ENCODE measurements at places on chromosomes 12 and 14.

DNA sequence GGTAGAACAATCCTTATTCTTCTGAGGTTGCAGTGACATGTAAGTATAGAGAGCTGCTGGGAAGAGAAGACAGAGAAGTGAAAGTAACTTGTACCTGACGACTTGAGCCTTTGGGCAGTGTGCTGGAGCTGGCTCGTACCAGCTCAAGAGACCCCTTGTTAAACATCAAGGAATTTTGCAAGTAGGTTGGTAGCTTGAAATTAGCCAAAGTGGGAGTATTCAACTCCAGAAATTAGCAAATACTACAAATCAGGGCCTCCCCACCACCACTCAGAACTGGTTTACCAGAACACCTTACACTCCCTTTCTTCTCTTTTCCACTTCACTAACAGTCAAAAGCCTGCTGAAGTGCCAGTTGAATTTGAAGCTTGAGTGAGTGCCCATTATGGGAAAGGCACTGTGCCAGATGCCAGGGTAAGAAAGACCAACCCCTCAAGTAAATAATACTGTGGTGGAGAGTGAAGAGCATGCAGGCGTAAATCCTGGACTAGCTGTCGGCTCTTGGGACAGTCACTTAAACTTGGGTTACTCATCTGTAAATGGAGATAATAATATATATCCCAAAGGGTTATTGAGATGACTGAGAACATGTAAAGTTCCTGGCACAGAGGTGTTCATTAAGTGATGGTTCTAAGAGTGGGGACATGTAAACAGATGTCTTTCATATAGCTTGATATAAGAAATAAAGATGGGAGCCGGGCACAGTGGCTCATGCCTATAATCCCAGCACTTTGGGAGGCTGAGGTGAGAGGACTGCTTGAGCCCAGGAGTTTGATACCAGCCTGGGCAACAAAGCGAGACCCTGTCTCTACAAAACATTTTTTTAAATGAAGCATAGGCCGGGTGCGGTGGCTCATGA lies 27.0 kb upstream of the EID3 start:
- no peak for DNase-seq

- no peak for DNase-seq
These were observed 230.8 kb upstream of the NAV3 start for GRCh38 chr12:77599782-77600467.

DNA sequence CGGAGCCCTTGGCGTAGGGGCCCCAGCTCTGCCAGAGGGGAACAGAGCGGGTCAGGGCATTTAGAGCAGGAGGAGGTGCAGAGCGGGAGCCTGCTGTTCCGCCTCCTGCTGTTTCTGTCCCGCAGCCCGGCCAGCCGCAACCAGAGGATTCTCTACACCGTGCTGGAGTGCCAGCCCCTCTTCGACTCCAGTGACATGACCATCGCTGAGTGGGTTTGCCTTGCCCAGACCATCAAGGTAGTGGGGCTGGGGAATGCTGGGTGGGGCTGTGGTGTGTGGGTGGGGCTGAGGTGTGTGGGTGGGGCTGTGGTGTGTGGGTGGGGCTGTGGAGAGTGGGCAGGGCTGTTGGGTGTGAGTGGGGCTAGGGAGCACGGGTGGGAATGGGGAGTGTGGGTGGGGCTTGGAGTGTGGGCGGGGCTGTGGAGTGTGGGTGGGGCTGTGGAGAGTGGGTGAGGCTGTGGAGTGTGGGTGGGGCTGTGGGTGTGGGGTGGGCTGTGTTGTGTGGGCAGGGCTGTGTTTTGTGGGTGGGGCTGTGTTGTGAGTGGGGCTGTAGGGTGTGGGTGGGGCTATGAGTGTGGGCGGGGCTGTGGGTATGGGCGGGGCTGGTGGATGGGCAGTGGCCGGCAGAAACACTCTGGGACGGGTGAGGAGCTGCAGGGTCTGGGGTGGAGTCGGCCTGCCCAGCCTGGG lies 8.0 kb downstream of the ASPG start:
- DNase-seq, result no peak

DNA sequence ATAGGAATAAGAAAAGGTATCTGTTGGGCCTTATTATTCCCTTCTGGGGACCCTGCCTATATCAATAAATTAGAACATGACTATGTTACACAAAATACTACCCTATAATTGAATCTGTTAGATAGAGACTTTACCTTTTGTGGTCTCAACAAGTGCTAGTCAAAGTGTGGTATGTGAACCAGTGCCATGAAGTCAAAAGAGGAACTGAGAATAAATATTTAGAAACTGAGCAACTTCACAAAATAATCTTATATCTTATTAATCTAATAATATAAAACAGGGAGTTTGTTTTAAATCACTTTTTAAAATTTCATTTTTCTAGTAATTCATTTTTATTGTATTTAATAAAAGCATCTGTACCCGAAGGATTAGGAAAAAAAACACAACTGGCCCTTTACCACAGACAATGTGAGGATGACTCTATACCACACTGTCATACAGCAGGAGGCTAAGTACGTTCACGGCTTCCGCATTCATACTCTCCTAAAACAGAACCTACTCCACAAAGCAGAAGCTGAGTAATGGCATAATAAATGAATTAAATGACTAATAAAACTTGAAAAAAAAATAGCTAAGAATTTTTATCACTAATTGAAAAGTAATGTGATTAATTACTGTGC lies 42.1 kb downstream of the SEC23A start:
- no peak for DNase-seq

- no peak for DNase-seq
These were observed 12.9 kb downstream of the NCOR2 start for GRCh38 chr12:124554429-124555029.

GRCh38 chr14:22448905-22449599 lies 140.0 kb downstream of the DAD1 start:
- DNase-seq, result no peak

DNA sequence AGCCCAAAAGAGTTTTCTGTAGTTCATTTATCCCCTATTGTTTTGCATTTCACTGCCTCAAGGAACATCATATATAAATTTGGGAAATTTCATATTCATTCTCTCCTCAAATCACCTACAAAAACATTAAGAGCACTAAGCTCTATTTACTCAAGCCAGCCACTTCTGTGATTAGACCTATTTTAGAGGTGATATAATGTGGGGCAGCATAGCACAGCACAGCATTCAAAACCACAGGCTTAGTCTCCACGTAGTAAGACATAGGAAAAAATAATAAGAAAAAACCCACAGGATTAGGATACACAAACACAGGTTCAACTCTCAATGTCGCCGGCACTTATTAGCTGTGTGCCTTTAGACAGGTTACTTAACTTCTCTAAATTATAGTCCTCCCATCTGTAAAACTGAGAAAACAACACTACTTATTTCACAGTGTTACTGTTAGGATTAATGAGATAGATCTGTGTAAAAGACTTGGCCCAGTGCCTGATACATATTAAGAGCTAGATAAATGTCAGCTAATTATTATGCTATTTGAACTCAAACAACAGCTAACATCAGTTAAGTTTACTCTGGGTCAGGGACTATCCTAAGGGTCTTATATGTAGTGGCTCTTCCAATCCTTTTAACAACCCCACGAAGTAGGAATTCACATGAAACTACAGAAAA lies 20.3 kb downstream of the DCAF5 start:
- DNase-seq, result peak; percentile 23

DNA sequence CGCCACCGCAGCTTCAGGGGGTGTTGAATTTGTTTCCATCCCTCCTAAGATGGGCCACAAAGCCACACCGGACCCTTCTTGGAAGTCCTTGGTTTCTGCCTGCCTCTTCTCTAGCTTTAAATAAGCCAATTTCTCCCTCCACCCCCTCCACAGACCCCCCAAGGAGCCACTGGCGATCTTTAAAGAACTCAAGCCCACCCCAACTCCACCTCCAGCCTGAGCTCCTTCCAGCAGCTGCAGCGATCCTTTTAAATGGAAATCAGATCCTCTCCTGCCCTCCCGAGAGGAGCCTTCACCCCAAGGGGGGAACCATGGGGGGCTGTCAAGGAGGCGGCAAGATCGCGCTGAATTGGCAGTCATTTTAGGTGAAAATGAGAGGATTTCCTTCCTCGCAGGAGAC lies 133.1 kb downstream of the NCOR2 start:
- DNase-seq, result no peak
